T-helper 17 cell (primary cell): ENCODE measurements at places on chromosomes 3 and 15. TPM values are rescaled to one million over a fixed set of nuclear protein-coding genes. Genes with fewer than 3 reads are reported as not detected.
A peak's percentile ranks its signal among the peaks of the same experiment; 100 is the strongest.

CFAP20DC gene
- total RNA-seq = 0.47 TPM

FSTL1 gene
- 17.4 TPM for total RNA-seq

- H3K27me3 ChIP-seq = peaks cover 7% of the 10 kb centered on the region
- H3K4me1 ChIP-seq = peaks cover 7% of the 10 kb centered on the region
- DNase-seq = no peak
- H3K27ac ChIP-seq = no peak overlapping the region
Observed at GRCh38 chr3:122146466-122146865, 37.0 kb upstream of the CASR start.

CCR2 gene
- total RNA-seq = 14.2 TPM

RPP25 gene
- total RNA-seq = 0.99 TPM

- no peak overlapping the region for H3K27ac ChIP-seq
- H3K4me3 ChIP-seq = no peak overlapping the region
- peaks cover 5% of the 10 kb centered on the region for H3K36me3 ChIP-seq
- H3K4me1 ChIP-seq = peaks cover 8% of the 10 kb centered on the region
- no peaks in the 10 kb centered on the region for H3K27me3 ChIP-seq
Observed at GRCh38 chr3:141894524-141895176, 18.2 kb downstream of the ATP1B3 start.

DNA sequence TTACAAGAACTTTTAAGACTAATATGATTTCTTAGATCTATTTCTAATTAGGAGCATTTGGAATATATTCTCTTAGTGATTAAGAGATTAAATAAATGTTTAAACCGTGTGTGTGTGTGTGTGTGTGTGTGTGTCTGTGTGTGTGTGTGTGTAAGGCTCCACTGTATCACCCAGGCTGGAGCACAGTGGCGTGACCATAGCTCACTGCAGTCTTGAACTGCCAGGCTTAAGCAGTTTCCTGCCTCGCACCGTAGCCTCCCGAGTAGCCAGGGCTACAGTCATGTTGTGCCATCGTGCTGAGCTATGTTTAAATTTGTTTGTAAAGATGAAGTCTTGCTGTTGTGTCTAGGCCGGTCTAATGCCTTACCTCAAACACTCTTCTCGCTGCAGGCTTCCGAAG, 109.4 kb downstream of the KLHL25 start:
- H3K36me3 ChIP-seq = peaks cover 6% of the 10 kb centered on the region
- peaks cover 25% of the 10 kb centered on the region for H3K4me1 ChIP-seq

STT3B gene
- 125 TPM for total RNA-seq

DNA sequence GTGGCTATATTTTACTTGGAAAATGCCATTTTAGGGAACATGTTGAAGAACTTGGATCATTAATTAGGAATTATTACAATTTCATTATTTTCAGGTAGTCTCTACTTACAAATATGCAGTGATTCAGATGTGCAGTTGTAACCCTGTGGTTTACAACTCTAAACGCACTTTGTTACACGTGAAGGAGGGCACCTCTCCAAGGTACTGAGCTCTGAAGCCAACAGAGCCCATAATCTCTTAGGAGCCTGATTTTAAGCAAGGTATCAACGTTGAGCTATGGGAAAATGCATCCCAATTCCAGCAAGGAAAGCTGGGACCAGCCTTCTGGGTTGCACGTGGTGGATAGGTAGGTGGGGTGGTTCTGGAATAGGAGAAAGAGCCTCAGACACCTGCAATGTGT, 81.5 kb upstream of the FAM3D start:
- no peak overlapping the region for H3K4me3 ChIP-seq
- no peak overlapping the region for H3K27ac ChIP-seq
- no peaks in the 10 kb centered on the region for H3K27me3 ChIP-seq
- H3K36me3 ChIP-seq = no peaks in the 10 kb centered on the region

- H3K36me3 ChIP-seq = peaks cover 3% of the 10 kb centered on the region
- no peaks in the 10 kb centered on the region for H3K27me3 ChIP-seq
- DNase-seq = no peak
- H3K4me1 ChIP-seq = peaks cover 35% of the 10 kb centered on the region
- no peak overlapping the region for H3K4me3 ChIP-seq
- peak overlapping the region; percentile 96 for H3K27ac ChIP-seq
Observed at GRCh38 chr3:141740349-141740748, 2.3 kb downstream of the RNF7 start.

LYZL4 gene
- not detected for total RNA-seq

GRCh38 chr15:31004220-31004733, 12.8 kb upstream of the MTMR10 start:
- H3K4me3 ChIP-seq = no peak overlapping the region
- peaks cover 54% of the 10 kb centered on the region for H3K27me3 ChIP-seq
- peaks cover 10% of the 10 kb centered on the region for H3K4me1 ChIP-seq

DNA sequence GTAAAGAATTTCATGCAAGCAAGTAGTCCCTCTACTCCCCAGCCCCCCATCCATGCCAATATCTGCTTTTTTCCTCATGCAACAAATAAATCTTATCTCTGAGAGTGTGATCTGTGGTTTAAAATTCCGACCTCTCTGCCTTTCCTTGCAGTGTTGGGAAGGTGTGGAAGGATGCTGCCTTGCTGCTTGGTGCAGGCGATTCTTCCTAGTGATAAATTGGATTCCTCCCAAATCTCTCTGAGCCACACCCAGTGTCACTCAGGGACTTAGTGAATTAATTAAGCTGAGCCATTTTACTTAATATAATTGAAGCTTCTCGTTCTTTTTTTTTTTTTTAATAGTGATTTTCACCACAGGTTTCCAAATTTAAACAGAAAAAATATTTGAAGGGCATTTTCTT, 3.4 kb downstream of the GAP43 start:
- no peak for DNase-seq
- H3K27me3 ChIP-seq = peaks cover 41% of the 10 kb centered on the region
- H3K36me3 ChIP-seq = no peaks in the 10 kb centered on the region
- H3K4me3 ChIP-seq = no peak overlapping the region
- peaks cover 17% of the 10 kb centered on the region for H3K4me1 ChIP-seq
